Prostate gland (tissue), 2 donors: ENCODE measurements at places on chromosomes 7 and 10. TPM values are rescaled to one million over a fixed set of nuclear protein-coding genes. Genes with fewer than 3 reads are reported as not detected.

- DNase-seq, result no peak
Observed at GRCh38 chr10:89645742-89646172, 715 bp upstream of the PANK1 start.

DNA sequence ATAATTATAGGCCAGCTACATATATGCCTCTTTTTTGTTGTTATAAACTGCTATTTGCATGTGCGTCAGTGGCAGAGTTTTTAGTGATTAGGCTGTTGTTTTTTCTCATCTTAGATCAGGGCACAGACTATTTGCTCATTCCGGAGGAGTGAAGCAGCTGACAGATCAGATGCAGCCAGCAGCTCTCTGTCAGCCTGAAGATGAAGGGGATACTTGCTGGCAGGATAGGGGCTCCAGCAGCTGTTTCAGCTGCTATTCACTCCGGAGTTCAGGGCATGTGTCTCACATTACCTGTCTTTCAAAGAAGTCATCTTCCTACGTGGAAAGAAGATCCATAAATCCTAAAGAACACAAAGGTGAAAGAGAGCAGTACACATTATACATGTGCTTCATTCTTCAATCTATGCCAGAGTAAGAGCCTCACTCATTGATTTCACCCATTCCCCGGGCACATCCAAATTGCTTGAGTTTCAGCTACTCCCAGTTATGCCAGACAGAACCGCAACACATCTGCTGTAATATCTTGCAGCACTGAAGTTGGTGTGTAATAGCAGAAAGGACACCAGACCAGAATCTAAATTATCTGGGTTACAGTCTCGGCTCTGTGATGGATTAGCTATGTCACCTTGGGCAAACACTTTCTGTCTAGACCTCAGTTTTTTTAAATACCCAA, 182.8 kb upstream of the CHRM2 start:
- no peak for DNase-seq

GRCh38 chr7:138799336-138800000, 1.5 kb upstream of the ATP6V0A4 start:
- DNase-seq, result no peak

The SH3PXD2A gene
- total RNA-seq, result 14.2 TPM

GRCh38 chr10:97116462-97117162, 69.1 kb downstream of the SLIT1 start:
- DNase-seq, result no peak

The FKBP6 gene
- total RNA-seq, result not detected

DNA sequence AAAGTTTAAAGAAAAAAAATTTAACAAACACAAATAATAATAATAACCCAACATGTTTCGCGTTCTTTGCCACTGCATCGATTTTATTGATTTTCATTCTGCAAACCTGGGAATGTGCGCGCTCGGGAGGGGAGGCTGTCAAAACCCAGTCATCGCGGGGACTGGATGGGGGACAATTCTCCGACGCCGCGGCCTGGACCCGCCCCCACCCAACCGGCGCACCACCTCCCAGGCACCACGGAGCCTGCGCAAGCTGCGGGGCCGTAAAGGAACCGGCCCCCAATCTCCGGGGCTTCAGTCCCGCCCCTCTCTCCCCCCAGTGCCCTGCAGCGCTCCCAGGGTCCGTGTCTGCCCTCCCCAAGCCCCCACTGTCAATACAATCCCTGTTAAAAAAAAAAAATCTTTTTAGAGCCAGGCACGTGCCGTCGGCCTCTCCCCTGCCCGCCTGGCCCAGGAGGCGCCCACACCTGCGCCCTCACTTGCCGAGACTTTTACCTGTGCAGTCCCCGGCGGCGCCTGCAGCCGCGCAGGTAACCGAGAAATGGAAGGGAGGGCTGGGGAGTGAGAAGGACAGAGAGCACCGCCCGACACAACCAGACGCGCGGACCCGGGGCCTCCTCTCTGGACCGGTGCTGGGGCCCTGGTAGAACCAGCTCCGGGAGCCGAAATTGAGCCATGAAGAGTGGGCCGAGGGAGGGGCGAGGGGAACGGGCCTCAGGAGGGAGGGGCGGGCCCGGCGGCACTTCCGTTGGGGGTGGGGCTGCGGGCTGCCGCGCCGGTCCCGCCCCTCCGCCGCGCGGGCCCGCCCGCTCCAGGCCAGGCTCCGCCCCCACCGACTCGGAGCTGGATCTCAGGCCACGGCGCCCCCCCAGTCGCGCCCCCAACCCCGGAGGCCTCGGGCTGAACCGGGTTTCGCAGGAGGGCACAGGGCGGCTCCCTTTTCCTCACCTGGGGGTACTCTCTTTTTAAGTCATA, 7.6 kb upstream of the ZNF503 start:
- DNase-seq, result peak; percentile 86

- DNase-seq, result no peak
Observed at GRCh38 chr10:69855346-69856111, 53.8 kb downstream of the COL13A1 start.

The C10orf90 gene
- not detected for total RNA-seq

GRCh38 chr10:28318626-28319025, 15.8 kb upstream of the MPP7 start:
- DNase-seq, result no peak

The PTPRE gene
- total RNA-seq, result 4.5 TPM

The DHTKD1 gene
- 59.2 TPM for total RNA-seq
